Frontal cortex (tissue), 4 donors: ENCODE measurements at places on chromosomes 7 and 10.

GRCh38 chr7:88116235-88116795 is 103.5 kb downstream of the SRI start:
- DNase-seq: no peak

DNA sequence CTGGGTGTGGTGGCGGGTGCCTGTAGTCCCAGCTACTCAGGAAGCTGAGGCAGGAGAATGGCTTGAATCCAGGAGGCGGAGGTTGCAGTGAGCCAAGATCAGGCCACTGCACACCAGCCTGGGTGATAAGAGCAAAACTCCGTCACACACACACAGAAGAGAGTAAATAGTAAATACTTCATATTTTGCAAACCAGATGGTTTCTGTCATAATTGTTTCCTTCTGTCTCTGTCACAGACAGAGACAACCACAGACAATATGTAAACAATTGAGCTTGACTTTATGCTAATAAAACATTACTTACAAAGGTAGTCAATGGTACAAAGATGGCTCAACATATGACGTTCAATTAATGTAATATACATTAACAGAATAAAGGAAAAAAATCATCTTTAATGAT is 83.7 kb downstream of the JMJD1C start:
- no peak for DNase-seq

- DNase-seq: no peak
Observed at GRCh38 chr10:43585046-43585445, 10.6 kb upstream of the ZNF239 start.

DNA sequence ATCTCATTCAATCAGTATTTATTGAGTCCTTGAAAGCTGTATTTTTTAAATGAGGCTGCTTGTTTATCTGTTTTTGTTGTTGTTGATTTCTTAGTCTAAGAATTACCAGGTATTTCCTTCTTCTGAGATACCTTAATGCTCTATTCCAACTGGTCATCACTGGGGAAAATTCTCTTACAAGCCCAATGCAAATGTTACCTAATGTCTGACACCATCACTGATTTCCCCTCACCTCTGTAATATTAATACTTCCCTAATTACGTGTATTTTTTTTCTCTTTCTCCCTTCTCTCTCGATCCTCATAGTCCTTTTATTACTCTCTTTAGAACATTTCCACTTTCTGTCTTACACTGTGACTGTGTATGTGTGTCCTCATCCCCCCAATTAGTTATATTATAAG is 13.9 kb downstream of the HDAC9 start:
- DNase-seq: no peak

- DNase-seq: no peak
Observed at GRCh38 chr7:157233677-157234076, 95.0 kb downstream of the UBE3C start.

DNA sequence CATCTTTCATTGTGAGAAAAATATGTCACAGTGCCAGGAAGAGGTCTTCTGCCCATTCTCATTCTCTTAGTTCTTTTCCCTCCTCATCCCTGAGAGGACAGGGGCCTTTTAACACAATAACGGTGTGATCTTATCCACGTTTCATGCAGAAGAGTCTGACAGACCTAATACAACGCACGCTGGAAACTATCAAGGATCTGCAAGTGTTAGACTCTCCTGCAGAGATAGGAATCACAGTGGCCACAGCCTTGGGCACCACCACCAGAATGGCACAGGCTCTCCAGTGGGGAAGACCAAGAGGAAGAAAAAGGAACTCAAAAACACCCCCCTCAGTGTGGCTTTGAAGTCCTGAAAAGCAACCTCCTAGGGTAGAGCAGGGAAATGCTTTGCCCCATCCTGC is 72.6 kb upstream of the LAMB4 start:
- no peak for DNase-seq

DNA sequence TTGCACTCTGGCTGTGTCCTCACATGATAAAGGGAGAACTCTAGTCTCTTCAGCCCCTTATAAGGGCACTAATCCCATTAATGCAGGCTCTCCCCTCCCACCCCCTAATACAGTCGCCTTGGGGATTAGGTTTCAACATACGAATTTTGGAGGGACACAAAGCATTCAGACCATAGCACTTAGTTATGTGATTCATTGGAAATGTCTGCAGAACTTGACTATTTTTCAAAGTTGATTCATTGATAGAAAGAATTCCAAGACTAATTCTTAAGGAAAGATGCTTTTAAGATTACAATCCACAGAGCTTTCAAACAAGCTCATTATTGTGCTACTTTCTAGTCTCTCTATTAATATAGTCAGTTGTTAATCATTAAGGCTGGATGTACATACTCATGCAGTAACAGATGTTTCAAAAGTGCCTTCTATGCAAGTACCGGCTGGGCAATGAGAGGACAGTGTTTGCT is 85.3 kb upstream of the RPA3 start:
- no peak for DNase-seq

GRCh38 chr7:82035456-82035855 is 265.6 kb upstream of the HGF start:
- no peak for DNase-seq

GRCh38 chr10:117631276-117632145 is 89.0 kb downstream of the EMX2 start:
- DNase-seq: no peak

GRCh38 chr10:88754287-88754686 is 5.5 kb upstream of the LIPN start:
- DNase-seq: no peak

- DNase-seq: peak; percentile 34
Observed at GRCh38 chr10:91681361-91682276, 48.7 kb upstream of the PPP1R3C start.

GRCh38 chr7:20030417-20030816 is 186.8 kb downstream of the MACC1 start:
- no peak for DNase-seq

- no peak for DNase-seq
Observed at GRCh38 chr10:7585228-7585627, 81.5 kb downstream of the ITIH5 start.

DNA sequence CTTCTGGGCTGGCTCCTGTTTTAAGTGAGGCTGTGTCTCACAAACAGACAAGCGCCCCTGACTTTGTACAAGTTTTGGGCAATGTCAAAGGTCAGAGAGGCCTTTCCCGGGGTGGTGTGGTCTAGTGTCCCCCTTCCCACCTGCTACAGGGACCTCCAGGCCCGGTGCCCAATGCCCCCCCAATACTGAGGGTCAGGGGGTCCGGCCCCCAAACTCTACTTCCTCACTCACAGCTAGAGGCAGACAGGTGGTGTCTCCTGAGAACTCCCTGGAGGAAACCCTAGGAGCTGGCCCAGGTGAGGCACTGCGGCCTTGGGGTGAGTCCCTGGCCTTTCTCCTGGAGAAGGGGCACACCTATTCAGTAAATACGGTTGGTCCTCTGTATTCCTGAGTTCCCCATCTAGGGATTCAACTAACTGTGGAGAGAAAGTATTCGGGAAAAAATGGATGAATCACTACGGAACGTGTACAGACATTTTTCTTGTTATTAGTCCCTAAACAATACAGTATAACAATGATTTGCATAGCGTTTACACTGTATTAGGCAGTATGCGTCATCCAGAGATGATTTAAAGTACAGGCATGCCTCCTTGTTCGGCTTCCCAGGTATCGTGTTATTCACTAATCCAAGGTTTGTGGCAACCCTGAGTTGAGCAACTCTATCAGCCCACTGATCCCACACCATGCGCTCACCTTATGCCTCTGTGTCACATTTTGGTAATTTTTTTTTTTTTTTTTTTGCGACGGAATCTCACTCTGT is 308.1 kb downstream of the WDR37 start:
- no peak for DNase-seq

DNA sequence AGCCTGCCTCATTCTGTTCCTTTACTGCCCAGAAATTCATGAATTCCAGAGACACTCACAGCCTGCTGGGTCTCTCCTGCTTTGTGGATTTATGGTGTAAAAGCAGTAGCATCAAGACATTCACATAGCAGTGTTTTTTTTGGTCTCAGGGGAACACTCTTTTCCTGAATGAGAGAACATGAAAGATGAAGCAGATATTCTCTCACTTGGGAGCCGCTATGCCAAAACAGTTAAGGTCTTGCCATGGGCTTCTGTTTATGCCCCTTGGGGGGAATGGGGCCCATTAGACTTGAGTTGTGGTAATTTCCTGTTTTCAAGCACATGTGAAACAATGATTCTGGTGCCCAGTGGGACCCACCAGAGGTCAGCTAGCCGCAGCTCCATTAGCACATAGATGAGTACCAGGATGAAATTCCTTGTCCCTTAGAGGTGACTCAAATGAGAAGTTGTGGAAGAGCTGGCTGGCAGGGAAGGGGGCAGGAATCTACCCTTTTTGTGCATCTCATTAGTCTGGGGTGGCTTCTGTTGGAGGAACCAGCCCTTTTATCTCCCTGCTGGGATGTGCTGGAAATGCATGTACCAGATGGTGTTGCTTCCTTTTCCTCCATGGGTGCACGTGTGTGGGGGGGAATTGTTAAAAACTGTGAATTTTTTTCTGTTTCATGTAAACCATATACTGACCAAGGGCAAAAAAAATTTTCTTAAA is 13.3 kb downstream of the BMPER start:
- DNase-seq: no peak

- DNase-seq: no peak
Observed at GRCh38 chr7:134686786-134687185, 40.1 kb downstream of the BPGM start.

DNA sequence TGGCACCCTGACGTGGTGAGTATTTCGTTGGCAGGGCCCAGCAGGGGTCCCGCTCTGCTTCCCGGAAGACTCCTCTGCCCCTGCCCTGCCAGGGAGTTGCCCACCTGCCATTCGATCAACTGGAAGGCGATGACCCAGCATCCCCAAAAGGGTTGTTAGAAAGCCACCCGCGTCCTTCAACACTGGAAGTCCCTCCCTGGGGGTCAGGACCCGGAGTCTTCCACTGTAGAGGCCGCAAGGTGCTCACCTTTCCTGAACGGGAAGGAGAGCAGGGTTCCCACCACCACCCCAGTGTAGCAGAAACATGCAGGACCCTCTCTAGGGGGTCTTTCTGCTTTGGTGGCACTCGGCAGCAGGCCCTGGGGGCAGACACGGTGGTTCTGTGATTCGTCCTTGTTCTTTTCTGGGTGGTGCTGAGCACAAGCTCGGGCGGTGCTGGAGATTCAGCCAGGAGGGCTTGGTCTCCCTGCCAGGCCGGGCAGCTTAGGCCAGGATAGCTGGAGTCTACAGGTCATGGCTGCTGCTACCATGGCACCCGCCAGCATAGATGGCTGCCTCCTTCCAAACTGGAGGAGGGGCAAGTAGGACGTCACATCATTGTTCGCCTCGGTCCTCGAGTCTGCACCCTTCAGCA is 19.6 kb upstream of the DPYSL4 start:
- DNase-seq: no peak

- DNase-seq: no peak
Observed at GRCh38 chr10:24324651-24325050, 115.7 kb downstream of the KIAA1217 start.

GRCh38 chr10:104301907-104302690 is 33.1 kb downstream of the GSTO2 start:
- DNase-seq: no peak

DNA sequence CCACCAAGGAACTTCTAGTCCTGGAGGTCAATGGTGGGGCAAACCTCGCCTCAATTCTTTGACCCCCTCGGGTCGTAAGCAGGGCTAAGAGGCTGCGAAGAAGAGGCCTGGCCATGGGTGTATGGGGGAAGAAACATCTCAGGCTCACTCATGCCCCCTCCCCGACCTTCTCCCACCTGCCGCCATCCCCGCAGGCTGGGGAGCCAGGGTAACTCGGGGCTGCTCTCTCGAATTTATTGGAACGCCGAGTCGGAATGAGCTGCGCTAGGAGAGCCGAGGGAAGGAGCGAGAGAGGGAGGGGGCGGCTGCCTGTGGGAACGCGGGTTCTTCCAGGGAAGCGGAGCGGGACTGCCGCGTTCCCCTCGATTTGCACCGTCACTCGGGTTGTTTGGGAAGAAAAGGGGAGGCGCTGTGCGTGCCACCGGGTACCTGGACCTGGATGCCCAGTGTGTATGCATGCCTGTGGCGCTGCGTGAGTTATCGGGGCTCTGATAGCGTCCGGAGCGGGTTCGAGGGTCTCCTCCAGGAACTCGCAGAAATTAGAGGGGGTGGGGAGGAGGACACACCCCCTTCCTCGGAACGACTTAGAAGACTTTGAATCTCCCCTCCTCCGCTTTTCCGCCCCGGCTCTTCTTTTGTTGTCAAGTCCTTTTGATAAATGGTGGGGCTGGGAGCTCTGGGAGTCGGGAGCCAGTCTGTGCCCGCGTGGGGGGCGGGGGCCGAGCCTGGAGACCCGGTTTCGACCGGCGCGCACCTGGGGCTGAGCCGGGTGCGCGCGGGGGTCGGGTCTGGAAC is 1.8 kb upstream of the ZNF503 start:
- DNase-seq: no peak

GRCh38 chr7:115087437-115087836 is 165.5 kb downstream of the MDFIC start:
- DNase-seq: no peak

- no peak for DNase-seq
Observed at GRCh38 chr7:122699017-122699416, at the start of gene RNF133. Gene RNF133 (minus strand): TSS chr7:122699117. CDS start chr7:122698918, 199 bp downstream.

- no peak for DNase-seq
Observed at GRCh38 chr7:28573059-28573553, 160.8 kb downstream of the CREB5 start.

DNA sequence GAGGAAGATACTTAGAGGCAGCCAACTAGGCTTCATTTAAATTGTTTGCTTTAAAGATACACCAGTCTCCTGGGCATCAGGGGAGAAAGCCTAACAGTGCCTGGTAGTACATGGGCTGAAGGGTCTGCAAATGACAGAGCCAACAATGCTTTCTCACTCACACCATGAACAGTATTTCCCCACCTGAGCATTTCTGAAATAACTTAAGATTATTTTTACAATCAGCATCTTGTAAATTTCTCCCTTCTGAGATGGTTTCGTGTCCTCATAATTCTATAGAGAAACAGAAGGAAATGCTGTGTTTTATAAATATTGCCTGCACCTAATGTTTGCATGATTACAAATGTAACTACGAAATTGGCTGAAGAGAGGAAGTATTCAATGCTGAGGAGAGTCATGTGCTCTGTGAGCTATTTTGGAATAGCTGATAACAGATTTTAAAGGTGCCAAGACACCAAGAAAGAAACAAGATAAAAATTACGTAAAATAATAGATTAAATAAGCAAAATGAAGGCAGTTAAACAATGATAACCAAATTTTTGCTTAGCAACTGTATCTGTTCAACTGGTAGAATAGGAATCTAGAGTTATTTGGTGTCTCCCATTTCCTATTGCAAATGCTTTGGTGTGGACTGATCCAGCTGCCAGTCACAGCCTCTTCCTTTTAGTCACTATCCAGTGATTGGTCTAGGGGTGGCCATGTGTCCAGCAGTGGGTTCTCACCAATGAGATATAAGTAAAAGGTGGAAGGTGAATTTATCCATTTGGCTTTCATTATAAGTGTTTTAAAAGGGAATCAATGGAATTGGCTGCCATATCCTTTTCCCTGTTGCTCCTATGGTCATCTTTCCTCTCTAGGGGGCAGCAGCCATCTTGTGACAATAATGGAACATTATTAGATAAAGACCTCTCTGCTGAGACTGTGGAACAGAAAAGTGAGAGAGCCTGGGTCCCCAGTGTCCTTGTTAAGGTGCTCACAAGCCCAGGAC is 167.9 kb upstream of the SLC26A5 start:
- DNase-seq: no peak

- no peak for DNase-seq
Observed at GRCh38 chr10:86786368-86786767, 29.9 kb downstream of the BMPR1A start.

GRCh38 chr10:86350897-86351296 is 15.7 kb downstream of the GRID1 start:
- DNase-seq: no peak

- DNase-seq: no peak
Observed at GRCh38 chr10:30185916-30186315, 126.5 kb upstream of the JCAD start.
